ENCODE measurements at places on chromosomes 6 and 20. TPM values are rescaled to one million over a fixed set of nuclear protein-coding genes. Genes with fewer than 3 reads are reported as not detected.

PKIB gene
- 1.1 TPM for total RNA-seq

FAM162B gene
- 1.4 TPM for total RNA-seq

PTCRA gene
- not detected for total RNA-seq

B3GAT2 gene
- total RNA-seq: not detected

PDCD2 gene
- 43.1 TPM for total RNA-seq

Data from smooth muscle cell of bladder (primary cell).